ENCODE measurements at places on chromosomes 3 and 15.

GRCh38 chr3:62682826-62683225, 192.4 kb downstream of the CADPS start:
- DNase-seq = no peak

- DNase-seq = no peak
Measured at GRCh38 chr3:105499961-105500360, 133.3 kb downstream of the ALCAM start.

GRCh38 chr3:127374086-127375010, 86.5 kb upstream of the PRR20G start:
- DNase-seq = no peak

GRCh38 chr3:135565546-135565945, 400.0 kb upstream of the PPP2R3A start:
- no peak for DNase-seq
